DMS 273 treated with DMSO at 0.1 percent for 48 hours (cell line): ENCODE measurements at places on chromosomes 5 and 9.

- no peak for DNase-seq
Measured at GRCh38 chr5:149700347-149700746, 29.8 kb upstream of the PPARGC1B start.

DNA sequence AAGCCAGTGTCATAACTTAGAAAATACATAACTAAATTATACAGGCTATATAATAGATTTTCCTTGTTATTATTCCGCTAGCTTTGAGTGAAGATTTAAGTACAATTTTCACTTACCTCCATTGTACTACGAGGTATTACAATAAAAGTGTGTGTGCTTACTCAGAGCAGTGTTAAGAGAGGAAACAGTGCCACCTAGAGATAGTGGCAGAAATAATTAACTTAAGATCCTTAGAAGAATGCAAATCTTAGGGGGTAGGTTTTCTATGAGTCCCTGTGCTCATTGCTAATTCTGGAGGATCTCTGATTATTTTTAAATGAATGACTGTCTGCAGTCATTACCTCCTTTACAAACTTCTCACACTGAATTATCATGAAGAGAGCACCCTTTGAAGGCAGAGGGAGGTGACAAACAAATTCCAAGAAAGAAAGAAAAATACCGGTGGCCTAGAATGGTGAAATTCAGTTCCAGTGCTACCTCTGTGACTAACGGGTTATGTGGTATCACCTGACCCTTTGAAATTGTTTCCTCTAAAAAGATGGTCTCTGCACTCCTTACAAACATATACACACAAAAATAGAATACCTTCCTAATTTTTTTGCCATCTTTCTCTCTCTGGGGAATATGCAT is 379.8 kb downstream of the TRIM36 start:
- no peak for DNase-seq

DNA sequence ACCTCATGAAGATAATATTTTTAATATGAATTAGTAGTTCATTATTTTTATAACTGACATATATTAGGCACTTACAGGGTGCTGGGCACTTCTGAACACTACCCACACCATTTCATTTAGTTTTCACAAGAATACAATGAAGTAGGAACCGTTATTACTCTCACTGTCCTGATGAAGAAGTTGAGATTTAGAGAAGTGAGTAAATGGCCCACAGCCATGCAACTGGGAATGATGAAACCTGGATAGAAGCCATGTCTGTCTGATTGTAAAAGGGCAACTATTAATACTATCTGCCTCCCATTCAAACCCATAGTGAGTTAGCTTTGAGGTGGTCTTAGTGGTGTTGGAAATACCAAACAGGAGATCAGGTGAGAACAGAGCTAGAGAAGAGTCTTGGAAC is 29.6 kb upstream of the OTULINL start:
- DNase-seq = no peak

DNA sequence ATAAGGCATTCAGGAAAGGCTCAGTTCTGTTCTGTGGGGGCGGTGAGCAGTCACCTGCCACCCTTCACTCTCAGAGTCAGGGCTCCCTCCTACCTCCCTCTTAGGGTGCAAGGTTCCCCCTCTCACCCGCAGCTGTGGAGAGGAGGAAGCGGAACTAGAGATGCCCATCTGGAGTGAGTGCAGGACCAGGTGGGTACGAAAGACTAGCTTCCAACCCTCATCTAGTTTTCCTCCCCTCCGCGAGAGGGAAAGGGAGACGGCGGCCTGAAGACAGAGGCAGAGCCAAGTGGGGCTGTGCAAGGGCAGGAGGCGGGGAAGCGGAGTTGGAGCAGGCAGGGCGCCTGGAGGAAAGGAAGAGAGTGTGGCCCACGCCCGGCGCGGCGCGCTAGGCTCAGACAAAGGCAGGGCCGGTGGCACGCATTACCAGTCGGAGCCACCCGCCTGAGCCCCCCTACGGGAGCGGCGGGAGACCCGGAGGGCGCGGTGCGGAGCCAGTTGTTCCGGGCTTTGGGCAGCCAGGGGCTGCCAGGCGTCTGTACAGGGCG is 7.3 kb downstream of the PRR7 start:
- no peak for DNase-seq

- no peak for DNase-seq
Measured at GRCh38 chr9:100101608-100102007, 2.6 kb downstream of the INVS start.
